Kidney epithelial cell (primary cell): ENCODE measurements at places on chromosomes 2 and 18. TPM values are rescaled to one million over a fixed set of nuclear protein-coding genes. Genes with fewer than 3 reads are reported as not detected.

ASXL2 gene
- 16.8 and 18.6 TPM in 2 replicates for total RNA-seq

AFF3 gene
- 13.9 and 16.0 TPM in 2 replicates for total RNA-seq

ANKRD30B gene
- 0.07 and 0.08 TPM in 2 replicates for total RNA-seq

GAL3ST2 gene
- total RNA-seq = not detected in 2 replicates

LYG2 gene
- total RNA-seq = not detected in 2 replicates

DNAJC5G gene
- not detected in 2 replicates for total RNA-seq

UGT1A4 gene
- not detected in 2 replicates for total RNA-seq

NT5C1B gene
- total RNA-seq = not detected in 2 replicates

NEU2 gene
- total RNA-seq = not detected in 2 replicates

PRKAG3 gene
- total RNA-seq = not detected in 2 replicates

CENPA gene
- 2.4 and 4.9 TPM in 2 replicates for total RNA-seq

CHRND gene
- not detected in 2 replicates for total RNA-seq

SRD5A2 gene
- under 0.01 and 0.17 TPM in 2 replicates for total RNA-seq

PPP1R1C gene
- total RNA-seq = 2.1 and 4.9 TPM in 2 replicates

TUBA3D gene
- total RNA-seq = not detected in 2 replicates

BCL2 gene
- 5.2 and 8.4 TPM in 2 replicates for total RNA-seq

ALMS1 gene
- total RNA-seq = 19.6 and 26.1 TPM in 2 replicates

RBKS gene
- 1.8 and 4.2 TPM in 2 replicates for total RNA-seq

ERICH2 gene
- total RNA-seq = 0.50 and 0.89 TPM in 2 replicates

RAB6C gene
- total RNA-seq = 0.04 and 0.34 TPM in 2 replicates

COLEC11 gene
- total RNA-seq = not detected in 2 replicates

C2orf15 gene
- 6.7 and 7.8 TPM in 2 replicates for total RNA-seq

IFT172 gene
- 11.2 and 21.6 TPM in 2 replicates for total RNA-seq

ASB18 gene
- not detected in 2 replicates for total RNA-seq

DSG2 gene
- 154 and 155 TPM in 2 replicates for total RNA-seq

FAM124B gene
- total RNA-seq = not detected in 2 replicates

GATA6 gene
- 2.5 TPM in 2 replicates for total RNA-seq

DPP10 gene
- total RNA-seq = 1.8 and 2.4 TPM in 2 replicates

ZSCAN30 gene
- 11.3 and 16.8 TPM in 2 replicates for total RNA-seq

SMAD7 gene
- 54.3 and 68.1 TPM in 2 replicates for total RNA-seq

DSG3 gene
- 0.14 and 0.67 TPM in 2 replicates for total RNA-seq

ACVR1C gene
- total RNA-seq = 0.07 and 0.13 TPM in 2 replicates

CERKL gene
- total RNA-seq = 0.07 and 0.17 TPM in 2 replicates

ZSWIM2 gene
- not detected in 2 replicates for total RNA-seq

RASGRP3 gene
- 6.7 and 17.6 TPM in 2 replicates for total RNA-seq

VWA3B gene
- total RNA-seq = not detected in 2 replicates

STARD7 gene
- 96.1 and 104 TPM in 2 replicates for total RNA-seq

LIMS3 gene
- 0.62 and 4.1 TPM in 2 replicates for total RNA-seq

ALLC gene
- total RNA-seq = 0.13 TPM in 1 of 2 replicates, not detected in the other

GTF2A1L gene
- total RNA-seq = 0.67 TPM in 1 of 2 replicates, not detected in the other

NR4A2 gene
- 0.07 and 0.13 TPM in 2 replicates for total RNA-seq

EIF2B4 gene
- 39.8 and 46.7 TPM in 2 replicates for total RNA-seq

CXCR1 gene
- total RNA-seq = not detected in 2 replicates

GYPC gene
- 127 and 137 TPM in 2 replicates for total RNA-seq

B3GNT7 gene
- total RNA-seq = 8.8 and 12.2 TPM in 2 replicates

UGT1A5 gene
- not detected in 2 replicates for total RNA-seq

ALPP gene
- not detected in 2 replicates for total RNA-seq

TMEM169 gene
- 3.8 and 4.6 TPM in 2 replicates for total RNA-seq

MYO7B gene
- total RNA-seq = 0.50 and 0.62 TPM in 2 replicates
